ENCODE measurements at places on chromosomes 16 and 17.

DNA sequence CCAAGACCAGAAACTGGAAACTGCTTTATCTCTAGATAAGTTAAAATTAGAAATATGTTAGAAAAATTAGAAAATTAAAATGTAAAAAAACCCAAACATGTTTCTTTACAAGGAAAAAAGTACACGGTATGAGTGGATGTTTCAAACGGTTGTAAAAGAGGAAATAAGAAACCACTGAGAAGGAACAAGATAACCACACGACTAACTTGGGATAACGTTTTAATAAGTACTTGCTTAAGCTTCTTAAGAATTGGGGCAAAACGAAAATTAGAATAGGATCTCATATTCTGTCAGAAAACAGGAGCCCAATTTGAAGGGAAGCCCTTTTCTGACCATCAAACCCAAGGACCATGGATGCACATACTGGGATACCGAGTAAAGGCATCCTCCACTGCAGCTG is 31.0 kb downstream of the MBTPS1 start:
- no peak for DNase-seq

GRCh38 chr17:34706029-34706428 is 126.6 kb downstream of the TMEM132E start:
- peak; percentile 40 for DNase-seq

- DNase-seq, result no peak
These were observed 24.1 kb downstream of the HMOX2 start for GRCh38 chr16:4500272-4500671.

DNA sequence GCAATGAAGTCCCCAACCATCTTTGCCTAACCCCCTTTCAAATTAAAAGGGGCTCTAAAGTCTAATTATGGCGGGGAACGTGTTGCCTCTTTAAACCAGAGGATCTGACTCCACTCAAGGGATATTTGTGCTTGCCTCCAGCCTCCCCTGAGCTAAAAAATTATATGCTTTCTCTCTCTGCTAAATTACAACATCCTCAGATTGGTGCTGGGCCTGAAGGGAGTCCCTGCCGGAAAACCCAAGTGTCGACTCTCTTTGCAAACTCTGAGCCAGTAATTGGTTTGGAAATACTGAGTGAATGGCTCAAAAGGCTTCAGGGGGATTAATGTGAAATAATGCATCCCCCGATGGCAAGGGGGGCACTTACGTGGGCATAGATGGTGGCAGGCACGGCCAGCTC is 208.5 kb upstream of the TNRC6C start:
- no peak for DNase-seq

DNA sequence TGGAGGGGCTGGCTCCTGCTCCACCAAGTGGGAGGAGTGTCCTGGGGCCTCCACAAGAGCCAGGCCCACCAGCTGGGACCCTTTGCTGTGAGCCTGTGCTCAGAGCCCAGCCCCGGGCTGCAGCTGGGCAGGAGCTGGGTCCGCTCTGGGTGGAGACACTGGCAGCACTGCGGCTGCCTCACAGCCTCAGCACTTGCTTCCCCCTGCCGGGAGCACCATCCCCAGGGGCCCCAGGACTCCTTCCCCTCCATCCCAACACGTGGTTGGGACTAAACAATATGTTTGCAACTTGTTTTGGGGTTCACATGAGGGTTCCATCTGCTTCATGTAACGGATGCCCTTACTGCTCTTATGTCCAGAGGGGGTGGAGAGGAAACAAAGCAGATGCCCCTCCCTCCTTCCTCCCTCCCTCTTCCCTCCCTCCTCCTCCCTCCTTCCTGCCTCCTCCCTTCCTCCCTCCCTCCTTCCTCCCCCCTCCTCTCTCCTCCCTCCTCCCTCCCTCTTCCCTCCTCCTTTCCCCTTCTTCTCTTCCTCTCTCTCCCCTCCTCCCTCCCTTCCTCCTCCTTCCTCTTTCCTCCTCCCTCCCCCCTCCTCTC is 16.3 kb upstream of the CBFA2T3 start:
- DNase-seq, result no peak

DNA sequence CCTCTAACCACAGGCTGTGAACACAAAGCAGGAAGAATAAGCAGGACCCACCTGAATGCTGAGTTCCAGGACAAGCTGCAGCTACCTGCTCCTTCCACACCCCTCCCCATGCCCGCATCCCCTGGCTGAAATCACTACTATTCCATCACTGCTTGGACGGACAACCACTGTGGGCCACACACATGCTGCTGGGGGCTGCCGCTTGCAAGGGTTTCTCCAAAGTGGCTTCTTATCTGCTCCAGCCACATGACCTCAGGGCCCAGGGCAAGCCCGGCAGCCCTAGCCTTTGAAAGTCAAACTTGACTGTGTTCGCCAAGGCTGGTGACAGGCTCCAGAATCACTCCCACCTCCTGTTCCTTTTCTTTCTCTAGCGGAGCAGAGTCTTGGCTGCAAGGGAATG is 18.4 kb downstream of the FA2H start:
- no peak for DNase-seq

DNA sequence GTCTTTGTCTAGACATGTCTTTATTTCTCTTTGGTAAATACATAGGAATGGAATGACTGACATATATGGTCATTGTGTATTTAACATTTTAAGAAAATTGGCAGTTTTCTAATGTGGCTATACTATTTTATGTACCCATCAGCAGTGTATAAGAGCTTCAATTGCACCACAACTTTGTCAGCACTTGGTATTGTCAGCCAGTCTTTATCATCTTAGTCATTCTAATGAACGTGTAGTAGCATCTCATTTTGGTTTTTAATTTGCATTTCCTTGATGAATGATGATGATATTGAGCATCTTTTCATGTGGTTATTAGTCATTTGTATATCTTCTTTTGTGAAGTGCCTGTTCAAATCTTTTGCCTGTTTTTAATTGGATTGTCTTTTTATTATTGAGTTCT is 239.3 kb downstream of the CEP112 start:
- DNase-seq, result no peak

GRCh38 chr17:64331931-64332493 is 58.6 kb downstream of the PECAM1 start:
- DNase-seq, result no peak

GRCh38 chr17:56297184-56297583 is 143.9 kb downstream of the ANKFN1 start:
- DNase-seq, result peak; percentile 33

GRCh38 chr16:83856792-83857191 is 42.1 kb upstream of the MLYCD start:
- DNase-seq, result no peak

DNA sequence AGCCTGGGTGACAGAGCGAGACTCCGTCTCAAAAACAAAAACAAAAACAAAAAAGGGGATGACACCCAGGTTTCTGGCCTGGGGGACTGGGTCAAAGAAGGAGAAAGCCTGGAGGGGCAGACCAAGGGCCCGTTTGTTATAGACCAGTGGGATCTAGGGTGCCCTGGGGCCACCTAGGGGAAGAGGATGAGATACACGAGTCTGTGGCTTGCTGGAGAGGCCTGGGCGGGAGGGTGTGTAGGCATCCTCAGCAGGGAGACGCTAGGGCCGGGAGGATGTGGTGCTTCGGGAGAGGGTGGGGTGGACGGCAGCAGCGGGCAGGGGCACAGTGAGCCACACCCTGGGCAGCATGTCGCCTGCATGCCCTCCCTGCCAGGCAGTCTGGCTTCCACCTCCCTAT is 17.1 kb upstream of the CRK start:
- no peak for DNase-seq

Data from stimulated activated CD8-positive, alpha-beta memory T cell treated with anti-CD3 and anti-CD28 coated beads, Interleukin-4, amount 100 ng/mL, for 48 hours (primary cell).